ENCODE measurements at places on chromosomes 3 and 15.

DNA sequence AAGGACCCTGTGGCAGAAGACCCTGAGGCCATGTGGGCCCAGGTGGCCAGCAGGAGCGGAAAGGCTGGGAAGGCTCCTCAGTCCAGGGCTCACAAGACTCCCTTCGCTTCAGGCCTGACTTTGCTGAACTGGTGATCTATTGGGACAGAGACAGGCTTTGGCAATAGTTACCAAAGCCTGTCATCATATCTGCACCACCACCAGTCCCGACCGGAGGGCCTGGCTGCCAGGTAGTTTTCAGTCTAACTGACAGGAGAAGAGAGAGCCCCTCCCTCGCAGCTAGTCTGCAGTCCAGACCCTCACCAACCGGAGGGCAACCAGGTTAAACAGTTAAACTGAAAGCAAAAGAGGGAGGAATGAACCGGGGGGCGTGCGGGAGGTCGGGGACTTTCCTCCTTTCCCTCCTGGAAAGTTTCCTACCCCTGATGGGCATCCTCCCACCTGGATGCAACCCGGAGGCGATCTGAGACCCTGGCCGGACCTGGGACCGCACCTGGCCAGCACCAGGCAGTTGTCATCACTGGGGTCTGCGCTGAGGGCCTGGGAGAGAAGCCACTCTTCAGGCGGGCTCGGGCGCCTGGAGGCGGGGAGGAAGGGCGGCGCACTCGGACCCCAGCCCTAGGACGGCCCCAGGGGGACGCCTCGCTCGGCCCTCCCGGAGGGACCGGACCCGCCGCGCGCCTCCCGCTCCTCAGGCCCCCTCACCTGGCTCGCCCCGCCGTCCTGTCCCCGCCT is 435 bp downstream of the RAB27A start:
- peak; percentile 56 for DNase-seq

DNA sequence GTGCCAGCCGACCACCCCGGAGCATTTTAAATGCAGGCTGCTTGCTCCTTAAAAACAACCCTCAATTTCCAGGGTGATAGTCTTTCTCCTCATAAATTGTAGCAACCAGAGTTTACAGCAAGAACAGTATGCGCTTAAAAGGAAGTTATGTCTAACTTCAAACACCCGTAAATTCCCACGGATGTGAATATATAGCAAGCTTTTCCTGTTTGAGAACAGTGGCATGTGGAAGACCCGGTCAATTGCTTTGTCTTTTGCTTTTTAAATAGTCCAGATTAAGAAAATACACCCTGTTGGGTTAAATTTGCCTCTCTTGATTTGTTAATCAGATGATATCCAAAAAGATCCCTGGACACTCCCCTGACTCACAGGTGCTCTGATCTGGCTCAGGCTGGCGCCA is 20.8 kb downstream of the MRPS25 start:
- DNase-seq = no peak

DNA sequence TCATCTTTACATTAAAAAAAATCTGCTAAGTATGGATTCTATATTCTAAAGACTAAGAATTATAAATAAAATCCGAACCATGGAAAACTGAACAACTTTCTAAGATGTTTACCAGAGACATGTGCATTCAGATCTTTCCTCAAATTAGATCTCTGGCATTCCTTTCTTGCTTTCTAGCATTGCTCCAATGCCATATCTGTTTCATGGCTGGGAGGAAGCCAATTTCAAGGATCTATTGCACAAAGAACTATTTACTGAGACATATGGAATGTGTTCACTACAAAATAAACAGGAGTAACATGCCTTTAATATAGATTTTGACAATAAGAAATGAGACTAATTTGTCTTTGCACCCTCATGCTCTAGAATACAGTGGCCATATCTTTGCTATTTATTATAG is 45.1 kb upstream of the NANOGP8 start:
- no peak for DNase-seq

DNA sequence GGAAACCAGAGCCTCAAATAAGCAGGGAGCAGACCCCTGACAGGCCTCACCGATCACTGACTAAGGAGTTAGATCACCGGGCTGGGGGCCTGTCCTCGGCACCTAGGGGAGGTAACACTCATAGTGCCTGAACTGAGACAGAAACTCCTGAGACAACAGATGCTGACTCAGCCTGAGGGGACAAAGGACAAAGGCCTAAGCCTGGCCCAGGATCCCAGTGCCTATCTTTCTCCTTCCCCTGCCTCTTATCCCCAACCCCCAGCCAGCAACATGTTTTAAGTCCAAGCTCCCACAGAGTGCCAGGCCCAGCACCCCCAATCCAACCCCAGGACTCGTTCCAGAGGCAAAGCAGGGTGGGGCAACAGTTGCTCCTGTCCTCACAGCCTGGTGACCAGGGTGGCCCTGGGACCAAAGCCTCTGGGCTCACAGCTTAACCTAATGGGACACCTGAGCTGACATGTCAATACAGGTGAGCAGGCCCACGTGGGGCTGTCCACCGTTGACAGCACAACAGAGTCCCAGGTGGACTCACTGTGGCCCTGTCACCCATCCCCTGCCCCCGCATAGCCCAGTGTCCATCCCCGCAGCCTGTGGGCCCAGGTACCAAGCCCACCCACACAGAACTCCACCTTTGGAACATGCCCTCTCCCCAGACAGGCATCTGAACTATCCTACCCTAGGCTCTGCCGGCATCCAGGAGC is 37.4 kb downstream of the ADCY5 start:
- DNase-seq = no peak

- DNase-seq = no peak
Observed at GRCh38 chr15:44490622-44491021, 46.3 kb upstream of the EIF3J start.

- DNase-seq = no peak
Observed at GRCh38 chr3:178551916-178552321, 15.7 kb downstream of the KCNMB2 start.

DNA sequence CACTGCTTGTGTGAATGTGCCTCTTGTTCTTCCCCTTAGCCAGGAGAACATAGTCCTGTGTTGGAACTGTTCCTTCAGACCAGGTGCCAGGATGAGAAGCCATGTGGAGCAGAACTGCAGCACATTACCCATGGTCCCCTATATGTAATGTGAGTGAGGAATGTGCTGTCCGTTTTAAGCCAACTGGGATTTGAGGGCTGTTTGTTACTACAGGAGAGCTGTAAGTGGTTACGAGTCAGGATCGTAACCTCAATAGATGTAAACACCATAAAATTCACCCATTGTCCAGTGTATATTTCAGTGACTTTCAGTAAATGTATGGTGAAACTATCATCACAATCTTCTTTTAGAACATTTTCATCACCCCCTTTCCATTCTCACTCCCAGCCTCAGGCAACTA is 10.1 kb upstream of the SCAP start:
- DNase-seq = no peak

- DNase-seq = no peak
Observed at GRCh38 chr3:13167064-13167743, 94.0 kb upstream of the IQSEC1 start.

DNA sequence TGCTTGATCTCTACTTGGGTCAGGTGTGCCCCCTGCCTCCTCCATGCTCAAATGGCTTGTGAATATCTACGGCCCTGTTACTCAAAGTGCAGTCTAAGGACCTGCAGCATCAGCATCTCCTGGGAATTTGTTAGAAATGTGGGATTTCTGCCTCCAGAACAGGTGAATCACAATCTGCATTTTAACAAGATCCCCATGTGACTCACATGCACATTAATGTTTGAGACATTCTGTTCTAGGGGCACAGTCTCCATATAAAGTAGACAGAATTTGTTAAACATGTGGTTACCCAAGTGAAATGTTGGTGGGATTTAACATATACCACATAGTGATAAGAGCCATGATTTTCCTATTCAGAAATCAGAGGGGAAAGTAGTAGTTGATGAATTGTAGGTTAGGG is 256.2 kb downstream of the NR1D2 start:
- no peak for DNase-seq

GRCh38 chr3:13665582-13666226 is 116.8 kb downstream of the FBLN2 start:
- no peak for DNase-seq

DNA sequence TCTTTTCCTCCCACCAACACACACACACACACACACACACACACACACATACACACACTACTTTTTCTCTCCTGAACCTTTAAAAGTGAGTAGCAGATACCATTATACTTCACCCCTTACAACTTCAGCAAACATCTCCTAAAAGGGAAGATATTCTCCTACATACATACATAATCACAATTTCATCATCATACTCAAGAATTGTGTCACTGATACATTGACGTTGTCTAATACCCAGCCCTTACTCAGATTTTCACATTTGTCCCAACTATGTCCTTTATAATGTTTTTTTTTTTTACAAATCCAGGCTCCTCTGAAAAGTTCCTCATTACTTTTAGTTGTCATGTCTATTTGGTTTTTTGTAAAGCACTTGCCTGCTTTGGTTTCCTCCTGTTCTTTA is 18.5 kb downstream of the ABHD6 start:
- DNase-seq = no peak

- no peak for DNase-seq
Observed at GRCh38 chr15:81992523-81992922, 53.3 kb downstream of the MEX3B start.

DNA sequence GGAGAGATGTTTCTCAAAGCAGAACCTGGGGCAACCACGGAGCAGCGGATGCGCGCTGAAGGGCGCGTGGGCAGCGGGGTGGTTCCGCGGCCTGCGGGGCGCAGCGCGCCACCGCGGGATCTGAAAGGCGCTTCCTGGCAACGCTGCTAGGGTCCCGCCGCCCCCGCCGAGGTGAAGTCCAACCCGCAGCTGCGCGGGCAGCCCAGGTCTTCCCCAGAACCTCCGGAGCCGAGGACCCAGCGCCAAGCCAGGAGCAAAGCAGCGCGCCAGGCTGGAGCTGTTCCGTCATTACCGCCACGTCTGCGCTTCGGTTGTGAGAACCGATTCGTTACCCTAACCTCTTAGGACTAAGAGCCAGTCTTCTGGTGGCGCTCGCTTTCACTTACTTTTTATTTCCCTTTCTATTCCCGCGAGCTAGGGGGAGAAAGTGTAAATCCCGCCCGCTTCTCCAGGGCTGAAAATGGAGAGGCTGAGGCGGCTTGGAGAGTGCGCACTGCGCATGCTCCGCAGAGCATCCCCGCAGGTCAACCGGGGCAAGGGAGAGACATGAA is 3.2 kb upstream of the GABRG3 start:
- no peak for DNase-seq

DNA sequence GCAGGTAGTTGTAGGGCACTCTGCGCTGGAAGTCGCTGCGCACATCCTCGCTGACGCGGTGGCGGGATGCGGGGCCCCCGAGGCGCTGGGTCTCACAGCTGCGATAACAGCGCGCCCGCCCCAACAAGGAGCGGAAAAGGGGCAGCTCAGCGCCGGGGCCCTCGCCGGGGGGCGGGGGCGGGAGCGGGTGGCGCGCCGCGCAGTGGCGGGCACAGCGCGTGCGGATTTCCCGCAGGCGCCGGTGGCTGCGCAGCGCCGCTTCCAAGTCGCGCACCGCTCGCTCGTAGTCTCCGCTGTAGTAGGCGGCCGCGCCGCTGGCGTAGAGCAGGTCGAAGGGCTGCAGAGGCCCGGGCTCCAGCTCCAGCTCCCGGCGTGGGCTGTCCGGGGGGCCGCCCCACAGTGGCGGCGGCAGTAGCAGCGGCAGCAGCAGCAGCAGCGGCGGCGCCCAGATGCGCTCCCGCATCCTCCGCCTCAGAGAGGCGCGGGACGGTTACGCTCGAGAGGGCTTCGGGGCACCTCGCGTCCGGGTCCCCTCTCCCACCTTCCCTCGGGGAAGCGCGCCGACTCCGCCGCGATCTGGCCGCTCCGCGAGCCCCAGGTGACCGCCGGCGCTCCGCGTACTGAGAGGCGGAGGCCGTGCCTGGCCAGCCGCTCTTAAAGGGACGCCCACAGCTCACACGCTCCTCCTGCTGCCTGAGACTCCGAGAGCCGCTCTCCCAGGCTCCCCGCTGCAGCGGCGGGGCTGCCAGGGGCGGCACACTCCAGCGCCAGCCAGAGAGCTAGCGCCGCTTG is at the start of gene P3H2:
TSS of gene P3H2 (minus strand) at position 629 of the 792 bp plus-strand sequence. CDS start at position 463, 166 bp downstream.
- peak; percentile 36 for DNase-seq

DNA sequence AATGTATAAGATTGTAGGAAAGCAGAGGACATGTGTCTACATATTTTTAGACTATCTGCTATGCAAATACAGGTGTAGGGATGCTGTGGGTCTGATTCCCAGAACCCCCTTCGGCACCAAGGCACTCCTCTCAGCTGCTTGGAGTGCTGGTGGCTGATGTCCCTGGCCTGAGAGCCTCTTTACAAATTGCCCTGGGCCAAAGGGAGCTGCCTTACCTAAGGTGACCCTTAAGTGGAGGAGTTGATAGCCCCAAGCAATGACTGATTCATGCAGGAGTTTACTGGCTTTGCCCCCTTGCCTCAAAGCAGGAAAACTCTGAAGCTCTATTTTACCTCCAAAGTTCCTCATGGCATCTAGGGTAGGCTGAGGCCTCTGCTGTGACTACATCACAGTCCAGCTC is 83.0 kb downstream of the ZNF385D start:
- no peak for DNase-seq

DNA sequence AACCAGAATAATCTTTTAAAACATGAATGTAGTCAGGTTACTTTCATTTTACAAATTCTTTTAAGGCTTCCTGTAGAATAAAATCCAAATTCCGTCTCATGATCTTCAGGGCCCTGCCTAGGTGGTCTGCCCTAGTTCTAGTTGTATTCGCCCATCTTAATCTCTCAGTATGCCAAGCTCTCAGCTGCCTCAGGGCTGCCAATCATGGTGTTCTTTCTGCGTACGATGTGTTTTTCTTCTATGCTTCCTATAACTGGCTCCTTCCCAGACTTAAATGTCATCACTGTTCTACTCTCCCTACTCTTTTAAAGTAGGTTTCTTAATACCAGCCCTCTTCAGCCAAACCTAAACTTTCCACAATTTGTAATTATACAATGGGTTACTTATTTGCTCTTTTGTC is 107.4 kb downstream of the GREM1 start:
- no peak for DNase-seq

- DNase-seq = peak; percentile 39
Observed at GRCh38 chr3:150227839-150228238, 180.3 kb upstream of the TSC22D2 start.

GRCh38 chr3:172844428-172844827 is 93.9 kb downstream of the ECT2 start:
- no peak for DNase-seq

GRCh38 chr3:11764931-11765363 is 81.7 kb downstream of the TAMM41 start:
- peak; percentile 68 for DNase-seq

DNA sequence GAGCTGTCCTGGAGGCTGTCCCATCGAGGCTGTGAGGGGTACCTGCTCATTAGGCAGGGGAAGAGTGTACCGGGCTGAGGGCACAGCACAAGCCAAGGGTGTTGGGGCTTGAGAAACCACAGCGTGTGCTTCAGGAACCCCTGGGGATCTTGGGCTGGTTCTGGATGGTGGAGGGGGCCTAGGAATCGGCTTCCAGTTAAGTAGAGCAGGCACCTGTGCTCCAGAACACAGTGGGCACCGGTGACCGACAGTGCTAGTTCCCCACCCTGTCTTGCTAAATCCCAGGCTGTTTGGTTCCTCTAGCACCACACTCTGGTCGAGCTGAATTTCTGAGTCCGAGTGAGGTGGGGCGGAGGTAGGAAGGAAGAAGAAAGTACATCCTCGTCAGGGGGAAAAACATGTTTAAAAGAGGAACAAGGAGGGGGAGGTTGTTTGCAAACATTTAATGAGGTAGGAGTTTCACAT is 29.1 kb downstream of the SLC6A6 start:
- no peak for DNase-seq

GRCh38 chr3:163362151-163362550 is 1716.1 kb downstream of the SI start:
- no peak for DNase-seq

All from stimulated activated CD4-positive, alpha-beta T cell treated with anti-CD3 and anti-CD28 coated beads, Interleukin-1b, Interleukin-23, amount 100 ng/mL, for 48 hours (primary cell).